NCI-H187 (cell line): ENCODE measurements at places on chromosomes 3 and 15.

- no peak for DNase-seq
These were observed 467.2 kb upstream of the AGTR1 start for GRCh38 chr3:148230473-148230872.

- no peak for DNase-seq
These were observed 6.4 kb downstream of the RASA2 start for GRCh38 chr3:141493184-141493583.

DNA sequence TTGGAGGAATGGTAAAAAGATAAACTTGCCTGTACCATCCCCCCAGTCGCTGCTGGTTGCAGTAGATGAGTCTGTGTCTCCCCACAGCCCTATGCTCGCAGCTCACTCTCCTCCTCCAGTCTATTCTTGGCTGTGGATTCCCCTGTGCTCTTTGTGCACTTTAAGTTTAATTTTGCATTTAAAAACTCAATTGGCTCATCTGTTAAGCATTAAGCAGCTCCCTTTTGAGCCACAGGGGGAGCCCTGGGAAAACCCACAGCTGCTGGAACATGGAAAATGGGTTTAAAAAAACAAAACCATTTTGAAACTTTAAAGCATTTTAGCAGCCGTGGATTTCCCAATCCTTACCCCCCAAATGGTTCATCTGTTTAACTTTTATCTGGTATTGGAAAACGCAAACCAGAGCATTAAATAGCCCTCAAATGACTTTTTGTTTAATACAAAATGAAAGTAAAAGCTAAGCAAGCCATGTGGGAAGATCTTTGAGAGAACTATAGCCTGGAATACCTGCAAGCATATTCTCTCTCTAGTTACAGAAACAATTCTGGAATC, 536.9 kb downstream of the ZIC1 start:
- DNase-seq = no peak

DNA sequence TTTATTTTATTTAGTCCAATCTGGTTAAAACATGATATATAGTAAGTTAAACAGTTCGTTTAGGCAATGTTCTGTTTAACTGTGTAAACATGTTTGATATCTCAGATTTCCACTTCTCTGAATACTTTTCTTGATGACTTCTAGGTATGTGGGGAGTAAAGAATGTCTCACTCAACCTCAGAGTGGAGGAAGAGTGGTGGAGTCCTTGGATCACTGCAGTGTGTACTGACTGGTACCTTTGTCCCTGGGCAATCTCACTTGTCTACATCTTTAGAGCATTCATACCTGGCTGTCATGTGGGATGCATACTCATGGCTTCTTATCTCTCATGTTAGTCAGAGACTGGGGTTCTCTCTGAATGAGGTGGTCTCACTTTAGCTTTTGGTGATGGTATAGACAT, 15.6 kb downstream of the GADL1 start:
- DNase-seq = no peak

DNA sequence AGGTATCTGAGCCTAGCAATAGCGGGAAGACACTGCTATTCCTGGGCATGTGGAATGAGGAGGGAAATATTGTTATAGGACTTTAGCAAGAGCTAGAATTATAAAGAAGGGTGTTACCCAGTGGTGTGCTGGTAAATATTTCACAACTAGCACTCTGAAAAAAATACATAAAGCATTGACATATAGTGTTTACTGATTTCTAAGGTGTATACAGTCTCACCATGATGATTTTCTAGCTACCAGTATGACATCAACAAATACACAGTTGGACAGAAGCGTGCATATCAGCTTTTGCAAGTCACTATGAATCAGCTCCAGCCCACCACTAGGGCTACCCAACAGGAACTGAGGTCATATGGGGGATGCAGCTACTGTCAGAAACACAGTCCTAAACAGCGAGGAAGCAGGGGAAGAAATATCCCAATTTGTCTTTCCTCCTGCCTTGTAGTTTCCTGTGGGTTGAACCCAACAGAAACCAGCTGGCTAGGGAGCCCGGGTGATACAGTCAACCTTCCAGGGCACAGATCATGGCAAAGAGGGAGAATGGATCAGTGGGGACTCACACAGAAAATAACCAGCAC, 39.6 kb downstream of the HGD start:
- no peak for DNase-seq
